H1 (cell line): ENCODE measurements at places on chromosomes 6 and 20.

DNA sequence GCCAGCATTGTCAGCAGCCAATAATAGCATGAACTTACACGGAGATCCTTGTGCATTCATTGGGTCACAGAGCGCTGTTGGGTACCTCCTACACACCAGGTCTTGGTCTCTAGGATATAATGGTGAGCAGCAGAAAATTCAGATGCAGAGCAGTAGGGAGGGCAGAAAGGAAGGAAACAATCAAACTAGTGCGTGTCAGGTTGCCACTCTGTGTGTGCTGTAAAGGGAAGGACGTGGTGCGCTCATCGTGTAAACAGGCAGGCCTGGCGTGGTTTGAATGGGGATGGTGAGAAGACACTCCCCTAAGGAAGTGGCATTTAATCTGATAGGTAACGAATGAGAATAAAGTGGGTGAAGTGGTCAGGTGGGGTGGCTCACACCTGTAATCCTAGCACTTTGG is 336.4 kb downstream of the CDH26 start:
- DNase-seq = no peak

DNA sequence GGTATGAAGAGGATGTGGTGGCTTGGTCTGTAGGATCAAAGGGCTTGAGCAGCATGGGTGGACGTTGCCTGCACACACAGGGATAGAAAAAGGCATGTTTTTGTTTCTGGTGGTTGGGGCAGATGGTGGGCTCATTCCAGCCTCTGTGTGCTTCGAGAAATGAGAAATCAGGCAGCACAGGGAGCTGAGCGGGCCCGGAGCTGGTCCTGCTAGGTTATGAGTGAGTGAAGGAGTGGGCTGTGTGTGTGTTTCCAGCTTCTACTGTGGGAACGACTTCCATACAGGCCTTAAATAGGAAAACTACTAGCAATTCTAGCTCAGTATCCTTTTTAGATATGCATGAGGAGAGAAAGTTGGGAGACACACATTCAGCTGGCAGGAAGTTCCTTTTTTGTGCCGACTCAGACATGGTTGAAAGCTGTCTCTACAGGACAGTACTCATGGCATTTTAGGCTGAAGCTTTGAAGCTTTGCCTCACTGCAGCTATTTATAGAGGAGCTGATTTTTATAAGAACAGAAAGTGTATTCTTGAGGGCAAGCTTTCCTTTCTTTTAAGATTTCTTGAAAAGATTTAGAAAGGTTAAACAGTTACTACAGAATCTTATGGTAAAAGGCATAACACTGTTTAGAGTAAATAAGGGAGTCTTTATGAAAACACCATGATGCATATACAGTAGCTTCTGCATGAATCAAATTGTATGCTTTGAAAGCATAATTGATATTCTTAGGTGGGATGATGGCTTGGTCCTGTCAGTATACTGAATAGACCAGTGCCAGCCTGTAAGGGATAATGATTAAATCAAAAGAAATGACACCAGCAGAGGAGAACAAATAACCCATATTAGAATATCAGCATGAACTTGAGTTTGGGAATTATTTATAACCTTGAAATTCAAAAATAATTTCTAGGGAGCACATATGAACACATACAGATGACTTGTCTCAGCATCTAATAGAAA is 104.0 kb upstream of the MAN1A1 start:
- no peak for DNase-seq

DNA sequence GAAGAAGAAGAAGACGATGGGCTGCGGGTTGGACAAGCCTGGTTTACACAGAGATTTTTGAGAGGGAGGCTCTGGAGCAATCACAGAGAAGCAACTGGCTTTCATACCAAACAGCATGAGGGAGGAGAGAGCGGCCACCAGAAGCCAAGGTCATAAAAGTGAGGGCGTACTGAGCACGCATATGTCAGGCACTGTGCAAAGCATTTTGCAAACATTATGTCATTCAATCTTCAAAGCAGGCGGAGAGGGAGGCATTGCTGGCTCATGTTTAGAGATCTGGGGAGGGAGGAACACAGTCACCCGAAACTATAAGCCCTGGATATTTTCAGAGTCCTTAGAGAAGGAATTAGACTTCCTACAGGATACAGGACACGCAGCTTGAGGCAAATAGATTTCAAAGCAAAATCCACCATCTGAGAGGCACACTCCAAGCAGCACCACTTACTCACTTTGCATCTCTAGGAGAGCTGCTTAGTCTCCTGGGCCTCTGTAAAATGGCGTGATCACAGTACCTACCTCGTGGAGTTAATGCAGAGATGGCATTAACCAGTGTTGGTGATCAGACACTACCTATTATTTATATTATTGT is 24.6 kb downstream of the RAMACL start:
- DNase-seq = no peak

DNA sequence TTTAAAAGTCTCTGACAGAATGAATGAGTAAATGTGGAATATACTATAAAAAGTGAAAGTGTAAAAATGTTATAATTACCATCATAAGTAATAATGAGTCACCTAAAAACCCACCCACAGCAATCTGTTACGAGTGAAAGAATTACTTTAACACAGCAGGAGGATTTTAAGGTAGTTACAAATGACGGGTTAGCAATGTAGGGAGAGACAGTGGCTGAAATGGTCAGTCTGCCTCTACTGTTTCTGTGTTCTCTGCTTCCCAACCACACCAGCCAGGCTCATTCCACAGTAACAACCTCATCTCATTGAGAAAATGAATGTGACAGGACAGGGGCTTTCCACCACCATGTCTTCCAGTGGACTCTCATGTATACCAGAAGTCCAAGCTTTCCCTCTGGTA is 124.4 kb upstream of the KCNK16 start:
- no peak for DNase-seq

GRCh38 chr20:19502169-19502568 is 255.9 kb upstream of the RIN2 start:
- DNase-seq = no peak

- DNase-seq = no peak
Observed at GRCh38 chr6:20137240-20137639, 75.0 kb downstream of the MBOAT1 start.

GRCh38 chr6:33431880-33432541 is 12.1 kb downstream of the SYNGAP1 start:
- no peak for DNase-seq

- DNase-seq = no peak
Observed at GRCh38 chr20:61903575-61904340, 161.9 kb downstream of the TAF4 start.

DNA sequence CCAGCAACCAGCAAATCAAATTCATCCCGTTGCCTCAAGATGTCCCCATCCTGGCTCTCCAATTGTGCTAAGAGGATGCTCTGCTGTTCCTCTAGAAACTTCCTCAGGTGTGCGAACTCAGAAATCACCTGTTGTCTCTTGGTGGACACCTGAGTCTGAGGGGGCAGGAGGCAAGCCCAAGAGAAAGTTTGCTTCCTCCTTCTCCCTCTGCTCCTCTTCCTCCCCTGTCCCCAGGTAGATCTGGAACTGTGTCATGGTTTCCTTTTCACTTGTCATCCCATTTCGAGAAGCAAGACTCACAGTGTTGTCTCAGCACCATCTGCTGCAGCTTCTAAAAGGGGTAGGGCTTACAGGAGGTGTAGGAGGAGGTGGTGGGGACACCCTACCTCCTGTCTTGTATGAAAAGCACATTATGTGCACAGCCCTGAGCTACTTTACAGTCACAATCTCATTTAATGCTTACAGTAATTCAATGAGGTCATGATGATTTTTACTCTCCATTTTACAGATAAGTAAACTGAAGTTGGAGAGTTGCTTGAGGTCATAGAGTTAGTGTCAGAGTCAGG is 2.5 kb downstream of the TRIM10 start:
- no peak for DNase-seq
